ENCODE measurements at places on chromosomes 11 and 22. TPM values are rescaled to one million over a fixed set of nuclear protein-coding genes. Genes with fewer than 3 reads are reported as not detected.

The OR52I2 gene
- total RNA-seq, result not detected

The PRG3 gene
- not detected for total RNA-seq

The OR5I1 gene
- total RNA-seq, result not detected

The TSGA10IP gene
- total RNA-seq, result not detected

The TRIM48 gene
- total RNA-seq, result not detected

The HTR3A gene
- not detected for total RNA-seq

The HIKESHI gene
- total RNA-seq, result 94.9 TPM

The SAA2 gene
- 1.5 TPM for total RNA-seq

The MAPK11 gene
- total RNA-seq, result 4.6 TPM

The OR52N4 gene
- total RNA-seq, result not detected

The KRTAP5-8 gene
- not detected for total RNA-seq

The TP53I11 gene
- 112 TPM for total RNA-seq

The SPON1 gene
- total RNA-seq, result 0.85 TPM

The SGSM1 gene
- total RNA-seq, result 0.28 TPM

The NXPE2 gene
- not detected for total RNA-seq

The TMPRSS13 gene
- total RNA-seq, result not detected

The DDX6 gene
- 118 TPM for total RNA-seq

The C11orf87 gene
- total RNA-seq, result under 0.01 TPM

The PGA5 gene
- not detected for total RNA-seq

The KCNJ1 gene
- total RNA-seq, result under 0.01 TPM

The EPS8L2 gene
- 22.8 TPM for total RNA-seq

The BTBD10 gene
- 90.5 TPM for total RNA-seq

The ANGPTL5 gene
- 0.28 TPM for total RNA-seq

The SBF2 gene
- total RNA-seq, result 56.4 TPM

The UFD1 gene
- 90.3 TPM for total RNA-seq

The TSSK2 gene
- total RNA-seq, result not detected

Data from regular cardiac myocyte (primary cell).